ENCODE measurements at places on chromosomes 11 and 22.

GRCh38 chr22:19368876-19369275, 62.7 kb downstream of the HIRA start:
- no peak for DNase-seq

DNA sequence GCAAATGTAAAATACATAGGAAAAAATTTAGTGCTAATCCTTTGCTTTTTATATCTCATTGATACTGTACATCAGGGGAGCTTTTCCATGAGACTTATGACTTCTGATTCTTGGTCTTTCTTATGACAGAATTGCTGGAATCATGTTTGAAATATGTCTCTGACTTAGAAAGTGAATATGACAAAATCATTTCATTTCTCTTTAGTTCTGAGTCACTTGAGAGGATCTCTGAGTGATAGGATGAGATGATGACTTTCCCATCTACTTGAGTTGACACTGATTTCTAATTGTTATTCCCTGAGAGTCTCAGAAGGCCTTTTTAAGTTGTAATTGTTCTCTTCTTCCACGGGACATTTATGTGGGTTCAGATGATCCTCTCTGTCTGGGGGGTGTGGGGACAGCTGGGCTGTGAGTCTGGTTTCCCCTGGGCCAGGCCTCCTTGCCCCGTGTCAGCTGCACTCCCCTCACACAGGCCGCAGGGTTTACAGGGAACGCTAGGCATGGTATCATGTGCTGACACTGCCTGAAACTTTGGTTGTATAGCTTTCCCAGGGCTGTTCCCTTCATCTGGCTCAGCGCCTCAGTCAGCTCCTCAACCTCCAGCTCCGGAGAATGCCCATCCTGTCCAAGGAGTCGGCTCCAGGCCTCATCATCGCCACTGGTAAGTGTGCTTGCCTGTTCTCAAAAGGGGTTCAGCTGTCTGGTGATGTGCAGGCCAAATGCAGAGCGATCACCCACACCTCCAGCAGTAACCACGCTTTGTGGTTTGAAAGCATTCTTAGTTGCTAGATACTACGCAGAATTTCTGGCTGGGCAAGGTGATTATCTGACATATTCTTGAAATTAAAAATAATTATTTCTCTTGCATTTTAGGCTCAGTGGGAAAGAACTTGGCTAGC, 69.5 kb upstream of the SORL1-AS1 start:
- DNase-seq = no peak

DNA sequence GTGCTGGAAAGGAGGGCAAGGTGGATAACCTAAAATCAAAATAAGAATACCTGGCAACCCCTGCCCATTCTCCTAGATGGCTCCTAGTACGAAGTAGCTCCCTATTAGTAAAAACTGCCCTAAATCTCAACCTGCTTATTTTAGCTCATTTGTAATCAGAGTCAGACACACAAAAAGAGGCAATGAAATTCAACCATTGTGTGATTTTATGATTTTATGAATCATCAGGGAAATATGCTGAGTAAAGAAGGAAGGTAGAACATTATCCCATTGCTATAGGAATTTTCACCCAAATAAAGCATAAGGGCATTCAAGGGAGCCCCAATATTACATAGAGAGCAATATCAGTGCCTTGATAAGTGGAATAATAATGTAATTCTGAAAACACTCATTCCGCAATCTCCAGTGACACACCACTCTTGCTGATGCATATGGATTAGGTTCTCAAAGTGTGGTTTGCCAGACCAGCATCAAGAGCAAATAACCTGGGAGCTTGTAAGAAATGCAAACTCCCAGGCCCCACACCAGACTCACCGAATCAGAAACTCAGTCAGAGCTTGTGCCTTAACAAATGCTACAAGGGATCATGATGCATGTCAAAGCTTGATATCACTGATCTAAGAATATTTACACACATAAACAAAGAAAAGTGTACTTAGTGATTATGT, 789.6 kb downstream of the DLG2 start:
- DNase-seq = no peak

GRCh38 chr11:117610901-117611300, 186.1 kb downstream of the DSCAML1 start:
- no peak for DNase-seq

DNA sequence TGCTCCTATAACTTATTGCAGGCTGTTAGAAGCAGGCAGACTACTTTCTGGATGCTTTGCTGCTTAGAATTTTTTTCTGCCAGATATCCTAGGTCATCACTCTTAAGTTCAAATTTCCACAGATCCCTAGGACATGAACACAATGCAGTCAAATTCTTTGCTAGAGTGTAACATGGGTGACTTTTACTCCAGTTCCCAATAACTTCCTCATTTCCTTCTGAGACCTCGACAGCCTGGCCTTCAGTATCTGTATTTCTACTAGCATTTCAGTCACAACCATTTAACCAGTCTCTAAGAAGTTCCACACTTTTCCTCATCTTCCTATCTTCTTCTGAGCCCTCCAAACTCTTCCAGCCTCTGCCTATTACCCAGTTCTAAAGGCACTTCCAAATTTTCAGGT, 60.4 kb upstream of the ZBED5 start:
- no peak for DNase-seq

- DNase-seq = no peak
Measured at GRCh38 chr11:70433038-70433437, 34.7 kb downstream of the CTTN start.

- DNase-seq = no peak
Measured at GRCh38 chr11:130161441-130162145, 2.0 kb downstream of the ST14 start.

DNA sequence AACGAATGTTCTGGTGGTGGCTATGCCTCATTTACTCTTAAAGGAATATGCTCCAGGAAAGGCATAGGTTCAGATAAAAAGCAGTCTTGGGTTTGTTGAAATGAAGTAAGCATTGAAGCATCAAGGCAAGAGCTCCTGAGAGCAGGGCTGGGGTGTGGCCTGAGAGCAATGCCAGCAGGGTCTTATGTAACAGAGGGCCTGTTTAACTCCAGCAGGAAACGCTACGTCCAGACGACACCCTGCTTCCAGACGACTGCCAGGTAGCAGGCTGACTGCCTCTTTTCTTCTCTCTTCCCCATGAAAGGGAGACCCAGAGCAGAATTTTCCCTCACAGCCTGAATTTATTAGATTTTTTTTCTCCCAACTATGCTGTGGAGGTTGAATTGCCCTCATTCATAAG, 127.2 kb upstream of the SLC5A12 start:
- DNase-seq = no peak

GRCh38 chr11:12687740-12688139, 13.5 kb downstream of the TEAD1 start:
- no peak for DNase-seq

GRCh38 chr11:131522851-131523250, 152.4 kb downstream of the NTM start:
- no peak for DNase-seq

- DNase-seq = no peak
Measured at GRCh38 chr22:17501679-17502285, 61.5 kb upstream of the SLC25A18 start.

GRCh38 chr11:65424205-65425104, 1.9 kb downstream of the NEAT1 start:
- DNase-seq = no peak

DNA sequence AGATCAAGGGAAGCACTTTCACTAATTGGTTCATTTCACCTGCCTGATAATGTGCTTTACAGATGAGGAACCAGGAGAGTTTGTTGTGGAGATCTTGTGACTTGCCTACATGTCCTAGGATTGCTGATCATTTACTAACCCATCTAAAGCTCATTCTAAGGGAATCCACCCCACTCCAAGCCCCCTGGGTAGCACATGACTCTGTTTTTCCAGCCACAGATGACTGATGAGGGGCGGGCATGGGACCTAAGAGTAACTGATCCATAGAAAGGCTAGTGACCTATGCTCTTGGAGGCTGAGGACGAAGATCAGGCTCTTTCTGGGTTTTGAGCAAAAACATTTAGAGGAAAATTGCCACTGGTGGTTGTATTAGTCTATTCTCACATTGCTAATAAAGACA, 378.1 kb downstream of the CADM1 start:
- no peak for DNase-seq

DNA sequence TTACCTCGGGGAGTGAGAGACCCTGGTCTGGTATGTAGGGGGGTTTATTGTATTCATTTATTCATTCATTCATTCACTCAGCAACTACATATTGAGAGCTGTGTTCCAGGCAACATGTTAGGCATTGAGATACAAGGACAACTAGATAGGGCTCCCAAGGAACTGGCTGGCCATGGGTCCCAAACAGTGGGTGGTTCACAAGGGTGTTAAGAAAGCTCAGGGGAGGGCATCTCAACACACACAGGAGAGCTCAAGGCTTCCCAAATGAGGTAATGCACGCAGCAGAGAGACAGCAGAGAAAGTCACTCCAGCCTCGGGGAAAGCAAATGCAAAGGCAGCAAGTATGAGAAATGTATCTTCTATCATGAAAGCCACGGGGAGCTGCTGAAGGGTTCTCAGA, 51.8 kb downstream of the BTG4 start:
- no peak for DNase-seq

DNA sequence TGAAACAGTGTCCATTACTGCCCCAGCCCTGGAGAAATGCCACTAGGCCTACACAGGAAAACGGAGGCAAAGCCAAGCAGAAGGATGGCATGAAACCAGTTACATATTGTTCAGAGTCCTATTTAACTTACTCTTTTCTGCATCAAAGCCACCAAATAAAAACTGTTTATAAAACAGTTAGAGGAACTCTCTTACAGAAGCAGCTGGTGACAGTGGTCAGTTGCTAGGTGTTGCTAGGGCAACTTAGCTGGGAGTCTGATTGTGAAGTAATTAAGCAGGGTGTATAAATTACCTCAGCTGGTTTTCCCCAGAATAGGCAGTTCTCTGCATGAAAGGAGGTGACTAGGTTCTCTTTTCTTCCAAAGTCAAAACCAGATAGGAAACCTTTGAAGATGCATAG, 115.6 kb upstream of the ZBED5 start:
- no peak for DNase-seq

- no peak for DNase-seq
Measured at GRCh38 chr11:95796501-95796900, 6.2 kb downstream of the CEP57 start.

DNA sequence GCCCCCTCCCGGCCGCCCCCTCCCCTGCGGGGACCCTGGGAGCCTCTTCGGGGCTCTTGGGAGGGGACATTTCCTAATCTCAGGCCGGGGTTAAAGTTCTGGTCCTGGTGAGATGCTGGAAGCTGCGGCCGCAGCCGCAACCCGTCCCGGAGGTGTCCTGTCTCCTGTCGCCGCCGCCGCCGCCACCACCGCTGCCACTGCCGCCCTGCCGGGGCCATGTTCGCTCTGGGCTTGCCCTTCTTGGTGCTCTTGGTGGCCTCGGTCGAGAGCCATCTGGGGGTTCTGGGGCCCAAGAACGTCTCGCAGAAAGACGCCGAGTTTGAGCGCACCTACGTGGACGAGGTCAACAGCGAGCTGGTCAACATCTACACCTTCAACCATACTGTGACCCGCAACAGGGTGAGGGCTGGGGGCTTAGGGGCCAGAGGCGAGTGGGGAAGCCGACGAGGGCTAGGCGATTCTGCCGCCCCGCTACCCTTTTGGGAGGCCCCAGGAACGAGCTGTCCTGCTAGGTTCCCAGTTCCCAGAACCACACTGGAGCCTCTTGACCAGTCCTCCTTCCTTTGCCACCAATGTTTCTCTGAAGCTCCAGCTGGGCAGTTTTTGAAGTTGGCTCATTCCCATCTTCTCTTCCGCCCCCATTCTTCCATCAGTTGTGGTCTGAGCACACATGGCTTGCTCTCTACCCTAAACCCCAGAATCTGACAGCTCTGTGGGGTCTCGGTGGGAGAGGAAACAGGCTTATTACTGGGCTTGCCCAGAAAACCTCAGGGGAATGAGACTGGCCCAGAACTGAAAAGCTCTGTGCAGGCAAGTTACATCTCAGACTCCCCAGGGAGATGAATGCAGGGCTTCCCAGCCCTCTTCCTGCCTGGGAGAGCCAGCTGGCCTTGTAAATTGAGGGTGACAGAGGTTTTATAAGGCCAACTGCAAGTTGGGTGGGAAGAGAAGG, 781 bp downstream of the SIDT2 start:
- DNase-seq = no peak

- no peak for DNase-seq
Measured at GRCh38 chr11:121958323-121958970, 157.6 kb downstream of the BLID start.

- no peak for DNase-seq
Measured at GRCh38 chr11:63997104-63997700, 11.0 kb downstream of the OTUB1 start.

DNA sequence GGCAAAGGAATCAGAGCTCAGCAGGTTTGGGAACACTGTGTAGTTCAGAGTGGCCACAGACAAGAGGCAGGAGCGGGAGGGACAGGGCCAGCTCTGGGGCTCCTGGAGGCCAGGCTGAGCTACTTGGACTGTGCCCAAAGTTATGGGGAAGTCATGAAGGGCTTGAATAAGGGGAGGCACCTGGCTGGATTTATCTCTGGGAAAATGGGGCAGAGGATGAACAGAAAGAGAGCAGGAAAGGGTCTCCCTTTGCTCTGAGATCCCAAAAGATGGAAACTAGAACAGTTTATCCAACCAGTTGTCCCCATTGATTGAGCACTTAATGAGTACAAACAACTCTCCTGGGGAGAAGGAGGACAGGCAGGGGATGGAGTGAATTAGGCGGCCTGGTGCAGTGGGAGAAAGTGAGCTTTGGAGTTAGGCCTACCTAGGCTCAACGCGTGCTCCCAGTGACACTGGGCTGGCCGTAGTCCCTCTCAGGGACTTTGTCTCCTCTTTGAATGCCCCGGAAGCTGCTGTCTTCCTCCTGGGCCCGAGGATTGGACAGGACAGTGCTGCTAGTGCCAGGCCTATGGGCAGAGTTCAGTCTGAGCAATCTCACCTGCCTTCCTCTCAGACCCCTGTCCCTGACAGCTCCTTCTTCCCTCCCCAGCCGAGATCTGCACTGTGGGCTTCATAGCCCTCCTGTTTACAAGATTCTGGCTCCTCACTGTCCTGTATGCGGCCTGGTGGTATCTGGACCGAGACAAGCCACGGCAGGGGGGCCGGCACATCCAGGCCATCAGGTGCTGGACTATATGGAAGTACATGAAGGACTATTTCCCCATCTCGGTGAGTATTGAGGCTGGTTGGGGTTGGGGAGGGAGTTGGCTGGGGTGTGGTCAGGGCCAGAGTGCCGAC, 2.0 kb downstream of the MOGAT2 start:
- DNase-seq = no peak

GRCh38 chr11:1603629-1604028, 4.6 kb downstream of the KRTAP5-3 start:
- DNase-seq = no peak
